IPS-NIHi11 (cell line): ENCODE measurements at places on chromosomes 3 and 15.

- DNase-seq = peak; percentile 20
These were observed 941 bp downstream of the ZBED2 start for GRCh38 chr3:111594205-111594604.

DNA sequence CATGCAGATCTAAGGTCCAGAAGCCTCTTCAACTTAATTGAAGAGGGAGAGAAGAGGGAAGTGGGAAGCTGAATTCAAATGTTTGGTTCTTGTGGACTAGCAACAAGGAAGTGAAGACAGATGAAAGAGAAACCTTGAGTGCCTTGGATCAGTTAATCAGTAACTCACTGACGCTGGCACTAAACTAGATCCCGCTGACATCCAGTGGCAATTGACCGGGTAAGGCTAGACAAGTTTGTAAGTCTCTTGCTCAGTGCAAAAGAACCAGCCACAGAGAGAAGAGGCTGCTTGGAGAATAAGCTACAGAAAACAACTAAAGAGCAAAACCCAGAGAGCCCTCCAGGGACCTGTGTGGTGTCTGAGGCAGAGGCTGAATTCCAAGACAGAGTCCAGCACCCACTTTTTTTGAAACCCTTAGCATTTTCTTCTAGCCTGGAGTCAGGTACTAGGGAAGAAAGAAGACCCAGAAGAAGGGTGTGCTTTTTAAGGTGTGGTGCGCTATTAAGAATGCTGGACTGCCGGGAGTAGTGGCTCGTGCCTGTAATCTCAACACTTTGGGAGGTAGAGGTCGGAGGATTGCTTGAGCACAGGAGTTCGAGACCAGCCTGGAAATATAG, 6.9 kb downstream of the PLCH1 start:
- no peak for DNase-seq

- DNase-seq = no peak
These were observed 527.4 kb downstream of the SI start for GRCh38 chr3:164550857-164551256.

DNA sequence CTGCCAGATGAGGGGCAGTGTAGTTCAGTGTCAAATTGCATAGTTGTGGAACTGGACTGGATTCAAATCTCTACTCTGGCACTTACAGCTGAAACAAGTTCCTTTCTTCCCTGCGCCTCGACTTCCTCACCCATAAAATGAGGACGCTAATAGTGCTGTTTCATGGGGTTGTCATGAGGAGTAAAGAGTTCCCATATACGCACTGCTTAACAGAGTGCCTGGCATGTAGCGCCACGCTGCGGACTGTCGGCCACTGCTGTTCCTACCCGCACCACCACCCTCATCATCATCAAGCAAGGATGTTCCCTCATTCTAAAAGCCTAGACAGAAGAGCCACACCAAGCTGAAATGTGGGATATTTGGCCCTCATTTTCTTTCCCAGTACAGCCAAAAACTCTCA, 91.9 kb downstream of the CHDH start:
- no peak for DNase-seq

DNA sequence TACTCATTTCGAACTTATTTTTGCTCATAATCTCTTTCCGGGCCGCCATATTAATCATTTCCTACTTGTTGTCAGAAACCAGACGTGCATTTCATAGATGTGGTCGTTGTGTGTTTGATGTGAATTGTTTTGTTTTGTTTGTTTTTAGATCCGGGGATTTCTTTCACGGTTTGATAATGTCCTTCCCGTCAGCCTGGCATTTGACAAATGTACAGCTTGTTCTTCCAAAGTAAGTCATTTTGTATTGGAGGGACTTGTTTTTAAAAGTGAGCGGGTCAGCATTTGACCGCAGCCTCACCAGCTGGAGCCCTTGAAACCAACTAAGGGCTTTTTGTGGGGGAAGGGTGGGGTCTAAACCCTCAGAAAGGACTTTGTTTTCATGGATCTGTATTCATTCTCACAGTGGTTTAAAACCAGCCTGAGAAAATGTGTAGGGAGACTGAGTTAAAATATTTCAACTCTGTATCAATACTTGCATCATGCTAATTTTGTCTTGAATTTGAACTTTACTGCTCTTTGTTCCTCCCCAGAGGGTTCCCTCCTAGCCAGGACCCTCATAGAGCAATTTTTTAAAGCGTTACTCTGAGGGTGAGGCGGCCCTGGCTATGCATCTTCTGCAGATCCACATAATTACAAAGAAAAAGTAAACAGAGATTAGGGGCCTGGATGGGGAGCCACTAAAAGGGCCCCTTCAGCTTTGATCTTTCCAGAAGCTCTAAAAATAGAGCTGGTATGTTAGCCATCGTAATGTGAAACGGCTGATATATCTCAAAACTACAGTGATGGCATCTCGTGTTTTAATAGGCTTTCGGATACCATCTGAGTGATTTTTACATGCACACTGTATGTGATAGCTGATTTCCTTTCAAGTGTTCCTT, 107.9 kb downstream of the ATG7 start:
- no peak for DNase-seq

DNA sequence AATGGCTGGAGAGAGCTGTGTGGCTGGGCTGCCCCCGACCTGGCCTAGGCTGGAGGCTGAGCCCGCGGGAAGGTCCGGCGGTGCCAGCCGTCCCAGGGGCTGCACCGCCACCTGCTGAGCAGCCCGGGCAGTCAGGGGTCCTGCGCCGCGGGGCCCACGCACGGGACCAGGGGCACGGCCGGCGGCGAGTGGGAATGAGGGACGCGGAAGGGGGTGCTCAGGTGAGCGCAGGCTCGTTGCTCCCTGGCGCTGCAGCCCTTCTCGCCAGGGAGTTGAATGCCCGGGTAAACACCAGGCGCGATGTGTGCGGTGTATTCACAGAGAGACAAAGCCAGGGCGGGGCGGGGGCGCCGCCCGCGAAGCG, 666 bp upstream of the SEMA3F start:
- peak; percentile 68 for DNase-seq

DNA sequence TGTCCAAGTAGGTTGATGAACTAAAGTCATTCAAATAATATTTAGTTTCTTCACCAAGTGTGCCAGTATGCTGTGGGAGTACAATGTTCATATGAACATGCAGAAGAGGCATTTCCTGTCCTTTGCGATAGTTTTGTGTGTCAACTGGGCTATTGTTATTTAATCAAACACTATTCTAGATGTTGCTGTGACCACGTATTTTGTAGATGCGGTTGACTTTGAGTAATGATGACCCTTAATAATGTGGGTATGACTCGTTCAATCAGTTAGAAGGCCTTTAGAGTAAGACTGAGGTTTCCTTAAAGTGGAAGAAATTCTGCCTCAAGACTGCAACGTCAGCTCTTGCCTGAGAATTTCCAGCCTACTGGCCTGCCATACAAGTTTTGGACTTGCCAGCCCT, 470.7 kb upstream of the CBLB start:
- DNase-seq = no peak

DNA sequence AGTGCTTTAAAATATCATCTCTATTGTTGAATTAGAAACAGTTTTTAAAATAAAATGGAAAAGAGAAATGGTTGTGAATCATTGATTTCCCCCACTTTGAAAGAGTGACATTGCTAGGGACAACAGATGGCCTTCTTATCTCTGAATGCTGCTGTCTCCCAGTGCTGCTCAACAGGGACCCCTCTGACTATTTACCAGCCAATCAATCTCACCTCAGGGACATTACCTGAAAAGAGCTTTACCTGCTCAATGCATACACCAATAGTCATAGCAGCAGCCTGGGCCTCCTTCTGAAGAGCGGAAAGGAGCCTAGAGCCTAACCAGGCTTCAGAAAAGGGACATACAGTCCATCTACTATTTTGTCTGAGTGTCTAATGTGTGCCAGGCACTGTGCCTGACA, 162.8 kb downstream of the CGGBP1 start:
- no peak for DNase-seq

GRCh38 chr15:81752974-81753373, 292.8 kb downstream of the MEX3B start:
- DNase-seq = no peak

- no peak for DNase-seq
These were observed 60.1 kb downstream of the VGLL3 start for GRCh38 chr3:86930831-86931230.

DNA sequence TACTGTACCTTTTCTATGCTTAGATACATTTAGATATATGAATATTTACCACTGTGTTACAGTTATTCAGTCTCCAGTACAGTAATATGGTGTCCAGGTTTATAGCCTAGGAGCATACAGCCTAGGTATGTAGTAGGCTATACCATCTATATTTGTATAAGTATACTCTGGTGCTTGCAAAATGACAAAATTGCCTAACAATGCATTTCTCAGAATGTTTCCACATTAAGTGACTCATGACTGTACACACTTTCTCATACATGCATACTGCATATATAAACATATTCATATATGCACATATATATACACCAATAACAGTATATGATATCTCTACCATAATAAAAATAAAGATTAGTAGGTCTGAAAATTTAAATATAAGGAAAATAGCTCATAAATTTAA, 169.3 kb downstream of the DPH6 start:
- DNase-seq = no peak

GRCh38 chr15:43256341-43256740, 10.4 kb downstream of the TGM5 start:
- DNase-seq = no peak

- DNase-seq = no peak
These were observed 211.2 kb downstream of the SHQ1 start for GRCh38 chr3:72636969-72637597.
